Activated CD4-positive, alpha-beta T cell treated with anti-CD3 and anti-CD28 coated beads for 1 hour (primary cell): ENCODE measurements at places on chromosomes 16 and 17.
A peak's percentile ranks its signal among the peaks of the same experiment; 100 is the strongest.

DNA sequence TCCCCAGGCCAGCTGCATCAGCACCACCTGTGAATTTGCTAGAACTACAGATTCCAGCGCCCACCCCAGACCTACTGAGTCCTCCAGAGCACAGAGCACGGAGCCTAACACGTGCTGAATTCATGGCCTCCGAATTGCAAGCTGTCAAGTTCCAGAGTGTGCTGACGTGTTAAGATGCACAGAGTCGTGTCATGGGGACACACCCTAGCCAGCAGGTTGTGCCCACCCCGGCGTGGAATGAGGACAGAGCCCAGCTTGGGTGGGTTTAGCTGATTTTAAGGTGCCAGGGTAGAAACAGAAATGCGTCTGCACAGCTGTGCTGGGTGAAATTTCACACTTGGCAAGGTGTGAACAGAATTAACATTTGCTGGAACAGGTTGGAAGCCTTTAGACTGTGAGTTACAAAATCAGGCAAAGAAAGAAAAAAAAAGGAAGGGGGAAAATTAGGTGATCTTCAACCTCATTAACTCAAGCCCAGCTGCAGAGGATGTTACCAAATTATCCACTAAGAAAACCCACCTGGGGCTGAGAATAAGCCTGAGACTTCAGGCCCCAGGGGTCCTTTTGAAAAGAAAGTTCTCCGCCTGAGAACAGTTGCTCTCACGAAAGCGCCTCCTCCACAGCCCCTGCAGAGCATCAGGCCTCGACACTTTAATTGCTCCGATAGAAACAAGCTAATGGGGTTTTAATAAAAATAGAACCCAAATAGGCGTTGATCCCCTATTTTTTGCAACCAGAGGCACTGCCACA, 27.1 kb downstream of the GINS3 start:
- no peak for DNase-seq

GRCh38 chr17:48617471-48618255, 2.6 kb upstream of the HOXB8 start:
- no peak for DNase-seq

GRCh38 chr16:66459878-66460277, 32.8 kb downstream of the BEAN1 start:
- DNase-seq, result no peak

GRCh38 chr16:70467608-70468007, 13.2 kb downstream of the FCSK start:
- no peak for DNase-seq

DNA sequence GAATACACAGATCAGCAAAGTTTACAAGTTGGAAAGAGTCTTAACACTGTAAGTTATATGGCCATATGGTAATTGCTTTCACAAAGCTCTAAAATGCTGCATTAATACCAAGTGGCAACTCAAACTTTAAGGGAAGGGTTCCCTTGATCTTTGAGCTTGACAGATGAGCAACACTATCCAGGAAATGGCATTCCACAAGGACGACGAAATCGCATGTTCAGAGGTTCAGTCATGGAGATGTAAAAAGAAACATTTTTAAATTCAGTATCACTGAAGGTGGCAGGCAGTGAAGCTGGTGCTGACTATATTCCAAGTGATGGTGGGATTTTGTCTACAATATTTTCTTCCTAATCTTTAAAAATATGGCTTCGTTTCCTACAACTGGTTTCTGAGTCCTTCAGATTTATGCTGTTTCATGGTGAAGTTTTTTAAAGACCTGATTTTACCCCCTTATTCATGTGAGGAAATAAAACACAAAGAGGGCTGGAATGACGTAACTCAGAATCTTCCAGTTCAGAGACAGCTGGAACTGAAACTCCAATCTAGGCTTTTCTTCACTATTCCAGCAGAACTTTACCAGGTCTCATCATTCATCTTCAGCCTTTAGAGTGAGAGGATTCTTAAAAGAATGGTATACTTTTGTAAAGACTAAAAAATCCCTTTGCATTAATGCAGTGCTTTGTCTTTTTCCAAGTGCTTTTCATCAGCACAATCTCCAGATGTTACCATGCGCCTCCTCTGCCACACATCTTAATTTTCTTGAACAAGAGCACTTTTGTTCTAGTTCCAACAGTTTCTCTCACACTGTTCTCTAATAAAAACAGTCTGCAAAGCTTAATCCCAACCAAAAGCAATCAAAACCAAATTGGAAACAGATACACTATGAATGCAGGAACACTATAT, 20.2 kb downstream of the CHCT1 start:
- no peak for DNase-seq

- no peak for DNase-seq
These were observed 253.3 kb upstream of the SALL1 start for GRCh38 chr16:51404386-51404785.

DNA sequence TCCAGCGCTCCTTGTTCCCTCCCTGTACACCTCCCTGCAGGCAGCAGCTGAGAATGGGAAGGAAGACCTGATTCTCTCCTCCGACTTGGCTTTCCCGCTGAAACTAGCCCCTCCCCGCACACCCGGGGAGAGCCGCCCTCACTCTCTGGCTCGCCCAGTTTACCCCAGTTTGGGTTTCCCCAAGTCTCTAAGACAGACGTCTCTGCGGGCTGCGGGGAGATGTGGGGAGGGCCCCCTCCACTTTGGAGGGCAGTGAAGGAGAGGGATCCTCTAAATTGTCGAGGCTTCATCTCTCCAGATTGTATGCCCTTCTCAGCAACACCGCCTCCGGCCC, 797 bp downstream of the GRB7 start:
- peak; percentile 26 for DNase-seq

DNA sequence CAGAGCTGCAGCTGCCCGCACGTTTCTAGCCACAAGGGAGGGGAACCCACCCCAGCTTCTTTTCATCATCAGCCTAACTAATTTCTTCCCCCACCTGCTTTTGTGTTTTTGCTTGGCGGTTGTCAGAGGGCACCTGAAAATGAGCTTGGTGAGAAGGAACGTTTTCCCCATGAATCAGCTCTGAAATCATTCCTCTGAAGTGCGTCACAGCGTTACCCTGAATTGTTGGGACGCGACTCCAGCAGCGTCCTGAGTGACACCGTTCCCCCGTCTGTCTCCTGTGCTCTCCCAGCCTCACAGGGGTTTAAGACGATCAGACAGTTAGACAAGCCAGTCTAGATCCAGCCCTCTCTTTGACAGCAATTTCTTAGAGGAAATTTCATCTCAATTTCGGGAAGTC, 722.9 kb upstream of the EEF2KMT start:
- DNase-seq, result no peak

GRCh38 chr17:68133346-68134045, 98.0 kb downstream of the KPNA2 start:
- DNase-seq, result no peak
